ENCODE measurements at places on chromosomes 3 and 15. TPM values are rescaled to one million over a fixed set of nuclear protein-coding genes. Genes with fewer than 3 reads are reported as not detected.

GRCh38 chr3:156150434-156151066 lies 30.2 kb downstream of the KCNAB1 start:
- DNase-seq, result peak; percentile 72

The LRRC2 gene
- total RNA-seq, result 3.3 TPM

The CCDC9B gene
- 17.4 TPM for total RNA-seq

DNA sequence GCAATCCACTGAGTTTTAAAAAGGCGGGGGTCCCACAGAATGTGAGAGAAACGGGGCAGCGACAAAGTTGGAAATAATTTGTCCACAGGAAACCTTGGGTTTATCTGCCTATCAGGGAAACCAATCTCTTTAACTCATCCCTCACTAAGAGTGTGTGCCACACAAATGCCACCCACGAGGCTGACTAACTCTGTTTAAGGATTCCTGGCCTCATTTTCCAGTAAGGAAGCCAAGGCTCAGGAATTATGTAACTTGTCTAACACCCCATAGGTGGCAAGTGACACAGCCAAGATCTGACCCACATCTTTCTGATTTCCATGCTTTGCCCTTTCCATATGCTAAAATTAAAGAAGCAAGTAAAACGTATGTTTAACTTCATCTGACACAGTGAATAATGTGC lies 263.2 kb downstream of the CNTN3 start:
- DNase-seq, result no peak

GRCh38 chr3:153963012-153963411 lies 158.2 kb upstream of the ARHGEF26 start:
- no peak for DNase-seq

DNA sequence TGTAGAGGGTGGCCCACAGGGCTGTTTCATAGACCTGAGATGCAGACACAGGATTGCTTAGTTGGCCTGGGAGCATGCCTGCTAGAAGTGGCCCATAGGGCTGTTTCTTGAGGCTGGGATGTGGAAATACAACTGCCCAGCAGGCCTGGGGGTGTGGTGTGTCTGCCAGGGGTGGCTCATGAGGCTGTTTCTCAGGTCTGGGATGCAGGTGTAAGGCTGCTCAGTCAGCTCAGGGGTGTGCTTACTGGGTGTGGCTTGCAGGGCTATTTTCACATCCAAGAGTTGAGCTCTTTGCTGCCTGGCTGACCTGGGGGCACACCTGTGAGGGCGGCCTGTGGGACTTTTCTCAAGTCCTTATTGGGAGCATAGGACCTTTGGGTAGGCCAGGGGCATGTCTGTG lies 131.3 kb downstream of the DOCK3 start:
- DNase-seq, result no peak

The FETUB gene
- total RNA-seq, result 10.3 TPM
